ENCODE measurements at places on chromosomes 3 and 15.

GRCh38 chr3:194072097-194072428, 63.9 kb upstream of the HES1 start:
- peak; percentile 58 for DNase-seq

DNA sequence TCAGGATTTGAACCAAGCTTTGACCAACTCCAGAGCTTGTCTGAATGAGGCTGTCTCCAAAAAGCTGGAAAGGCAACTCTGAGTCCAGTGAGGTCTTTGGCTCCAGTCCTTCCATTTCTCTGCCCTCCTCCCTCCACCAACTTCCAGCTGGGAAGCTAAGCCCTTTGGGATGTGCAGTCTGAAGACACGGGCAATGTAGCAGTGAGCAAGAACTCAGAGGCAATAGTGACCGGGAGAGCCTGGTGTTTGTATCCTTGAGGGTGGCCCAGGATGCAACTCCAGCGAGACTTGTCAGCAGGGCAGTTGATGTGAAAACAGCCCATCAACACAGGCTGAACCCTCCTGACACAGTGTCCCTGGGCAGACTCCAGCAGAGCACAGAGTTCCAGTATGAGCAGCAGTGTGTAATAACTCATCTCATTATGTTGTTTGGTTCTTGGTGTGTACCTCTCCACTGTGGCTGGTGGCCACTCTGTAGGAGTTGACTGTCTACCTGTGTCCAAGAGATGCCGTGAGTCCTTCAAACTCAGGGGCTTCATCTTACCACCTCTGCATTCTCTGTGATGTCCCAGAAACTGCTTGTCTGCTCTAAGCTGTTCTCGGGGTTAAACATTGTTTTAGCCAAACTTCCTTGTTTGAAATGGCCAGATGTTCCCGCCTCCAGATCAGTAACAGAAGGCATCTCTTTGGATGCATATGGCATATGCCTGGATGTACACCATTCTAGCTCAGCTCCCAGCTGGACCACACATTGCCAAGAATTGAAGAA, 6.6 kb downstream of the CDCP1 start:
- no peak for DNase-seq

DNA sequence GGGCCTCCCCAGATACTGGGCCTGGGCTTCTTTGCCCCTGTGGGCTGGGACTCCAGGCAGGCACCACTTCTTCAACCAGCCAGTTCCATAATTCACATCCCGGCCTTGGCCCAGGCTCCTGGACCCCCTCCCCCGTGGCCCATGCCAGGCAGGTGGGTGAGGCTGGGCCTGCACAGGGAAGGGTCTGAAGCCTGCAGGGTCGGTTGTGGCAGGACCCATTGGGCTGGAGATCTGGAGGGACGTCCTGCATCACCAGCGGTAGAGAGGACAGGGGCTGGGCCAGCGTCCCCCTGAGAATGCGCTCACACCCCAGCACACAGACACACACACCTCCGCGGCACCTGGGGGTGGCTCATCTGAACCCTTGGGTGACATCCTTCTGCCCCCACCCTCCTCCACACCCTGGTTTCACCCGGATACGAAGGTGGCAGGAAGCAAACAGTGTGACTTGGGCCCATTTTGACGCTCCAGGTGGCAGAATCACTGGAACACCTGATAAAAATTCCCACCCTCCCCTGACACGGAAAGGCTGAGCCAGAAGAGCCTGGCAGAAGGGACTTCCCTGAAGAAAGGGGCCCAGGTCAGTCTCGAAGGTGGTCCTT, 15.4 kb downstream of the ZDHHC19 start:
- no peak for DNase-seq

GRCh38 chr3:36678216-36679013, 85.9 kb downstream of the DCLK3 start:
- no peak for DNase-seq

DNA sequence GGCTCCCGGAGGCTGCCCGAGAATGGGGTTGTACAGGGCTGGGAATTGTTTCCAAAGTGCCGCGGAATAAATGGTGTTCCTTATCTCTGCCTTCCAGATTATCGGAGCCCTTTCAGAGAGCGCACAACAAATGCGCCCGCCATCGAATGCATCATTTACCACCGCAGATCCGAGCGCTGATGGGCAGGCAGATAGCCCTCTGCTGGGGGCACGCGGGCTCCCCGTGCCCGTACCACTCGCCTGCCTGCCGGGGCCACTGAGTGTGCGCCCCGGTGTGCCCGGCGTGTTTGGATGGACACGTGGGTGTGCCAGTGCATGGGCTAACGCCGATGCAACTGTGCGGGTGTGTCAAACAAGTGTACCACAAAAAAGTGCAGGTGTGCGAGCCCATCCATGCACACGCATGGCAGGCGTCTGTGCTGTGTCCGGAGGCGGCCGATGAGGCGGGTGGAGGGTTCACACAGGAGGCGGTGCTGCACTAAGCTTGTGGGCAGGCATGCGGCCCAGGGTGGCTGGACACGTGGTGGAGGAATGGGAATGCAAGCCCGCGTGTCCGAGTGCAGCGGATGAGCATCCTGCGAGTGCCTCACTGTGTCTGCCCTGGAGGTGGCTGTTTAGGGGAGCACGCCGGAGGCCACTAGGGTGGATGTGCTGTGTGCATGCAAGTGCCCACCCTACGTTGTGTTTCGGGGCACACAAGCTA, 3.8 kb upstream of the GATA2 start:
- no peak for DNase-seq

- peak; percentile 85 for DNase-seq
Measured at GRCh38 chr15:101320501-101321052, 25.5 kb upstream of the SNRPA1 start.

GRCh38 chr3:116863822-116864589, 154.4 kb downstream of the TUSC7 start:
- peak; percentile 23 for DNase-seq

DNA sequence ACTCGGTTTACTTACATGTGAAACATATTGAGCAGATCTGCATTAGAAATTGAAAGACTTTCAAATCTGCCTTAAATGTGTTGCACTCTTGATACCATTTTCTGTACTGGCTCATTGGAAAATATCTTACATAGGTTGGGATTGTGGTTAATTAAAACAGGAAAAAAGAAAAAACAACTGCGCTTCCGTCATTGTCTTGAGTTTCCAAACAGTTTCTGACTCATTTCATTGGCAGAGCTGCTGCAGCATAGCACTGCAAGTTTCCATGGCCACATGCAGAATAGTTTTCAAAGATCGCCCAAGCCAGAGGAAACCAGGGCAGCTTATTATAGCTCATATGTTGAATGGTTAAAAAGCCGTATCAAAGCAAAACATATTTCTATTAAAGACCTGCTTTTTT, 446.6 kb upstream of the BCHE start:
- no peak for DNase-seq

GRCh38 chr3:196238612-196239560, 22.6 kb downstream of the SLC51A start:
- DNase-seq, result peak; percentile 60

DNA sequence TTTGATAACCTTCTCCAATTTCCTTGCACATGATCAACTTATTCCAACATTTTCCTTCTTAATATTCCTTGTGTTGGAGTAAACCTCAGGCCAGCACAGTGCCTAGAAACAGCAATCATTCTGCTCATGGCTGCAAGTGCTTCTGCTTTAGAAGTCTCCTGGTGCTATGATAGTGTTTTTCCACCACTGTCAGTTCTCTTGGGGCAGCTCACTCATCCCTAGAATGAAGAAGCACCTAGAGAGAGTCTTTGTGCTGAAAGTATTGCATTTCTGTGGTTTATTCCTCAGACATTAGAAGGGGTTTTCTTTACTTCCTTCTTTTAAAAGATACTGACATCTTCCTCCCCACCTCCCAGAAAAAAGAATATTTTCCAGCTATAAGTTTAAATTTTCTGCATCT, 183.5 kb downstream of the RYR3 start:
- DNase-seq, result no peak

GRCh38 chr3:33537133-33537532, 96.9 kb upstream of the UBP1 start:
- no peak for DNase-seq

GRCh38 chr3:112650482-112650881, 9.5 kb upstream of the CCDC80 start:
- no peak for DNase-seq

GRCh38 chr15:63601026-63601703, 4.0 kb downstream of the FBXL22 start:
- peak; percentile 23 for DNase-seq

DNA sequence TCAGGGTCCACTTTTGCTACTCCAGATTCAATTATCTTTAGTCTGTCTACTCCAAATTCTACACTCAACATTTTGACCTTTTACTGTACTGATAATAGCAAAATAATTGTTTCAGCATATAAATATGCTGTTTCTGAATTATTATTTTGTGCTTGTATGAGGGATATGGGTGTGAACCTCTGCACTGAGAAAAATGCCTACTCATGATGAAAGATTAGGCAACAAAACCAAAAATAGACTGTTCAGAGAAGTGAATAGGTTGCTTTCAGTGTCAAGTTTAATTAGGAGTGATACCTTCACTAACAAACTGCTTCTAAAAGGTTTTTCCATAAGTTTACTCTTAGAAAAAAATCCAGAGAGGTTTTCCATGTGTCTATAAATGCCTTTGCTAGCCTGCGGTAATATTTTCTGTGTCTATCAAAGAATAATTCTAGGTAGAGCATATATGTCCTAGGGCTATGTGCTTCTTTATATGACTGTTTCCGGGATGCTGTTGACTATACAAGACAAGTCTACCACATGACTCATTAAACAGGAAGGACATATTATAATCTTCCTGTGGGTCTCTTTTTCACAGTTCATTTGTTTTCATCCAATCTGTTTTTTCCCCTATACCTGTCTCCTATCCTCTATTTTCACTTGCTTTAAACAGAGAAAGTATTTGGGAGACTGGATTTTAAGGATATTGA, 218.5 kb upstream of the TTC14 start:
- no peak for DNase-seq

- DNase-seq, result no peak
Measured at GRCh38 chr3:168124791-168125190, 29.1 kb upstream of the GOLIM4 start.

- DNase-seq, result peak; percentile 82
Measured at GRCh38 chr3:116770815-116771450, 61.4 kb downstream of the TUSC7 start.

- no peak for DNase-seq
Measured at GRCh38 chr15:60722328-60723112, 243.6 kb upstream of the ICE2 start.

DNA sequence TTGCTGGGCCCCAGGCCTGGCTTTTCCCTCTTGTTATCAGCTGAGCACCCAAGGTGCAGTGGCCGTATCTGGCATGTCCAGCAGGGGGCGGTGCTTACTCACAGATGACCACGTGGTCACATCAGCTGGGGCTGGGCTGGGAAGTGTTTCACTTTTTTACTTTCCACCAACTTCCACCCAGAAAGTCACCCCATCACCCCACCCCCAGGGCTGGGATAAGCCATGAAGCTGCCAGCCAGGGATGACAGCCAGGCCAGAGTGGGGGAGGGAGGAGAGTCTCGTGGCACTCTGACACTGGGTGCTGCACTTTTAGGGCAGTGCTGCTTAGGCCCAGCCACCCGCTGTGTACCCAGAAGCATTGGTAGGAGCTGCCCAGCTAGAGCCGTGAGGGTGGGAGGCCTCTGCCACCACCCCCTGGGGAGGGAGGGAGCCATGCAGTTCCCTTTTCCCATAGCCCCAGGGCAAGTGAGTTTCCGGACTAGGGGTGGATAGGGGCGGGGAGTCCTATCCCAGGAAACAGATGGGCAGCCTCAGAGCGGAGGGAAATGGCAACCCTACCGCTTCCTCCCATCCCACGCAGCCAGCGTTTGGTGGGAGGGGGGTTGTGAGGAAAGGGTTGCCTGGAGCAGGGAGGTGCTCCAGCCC, 6.1 kb downstream of the PPCDC start:
- DNase-seq, result peak; percentile 97

GRCh38 chr15:48061605-48062004, 59.2 kb upstream of the SLC24A5 start:
- no peak for DNase-seq

DNA sequence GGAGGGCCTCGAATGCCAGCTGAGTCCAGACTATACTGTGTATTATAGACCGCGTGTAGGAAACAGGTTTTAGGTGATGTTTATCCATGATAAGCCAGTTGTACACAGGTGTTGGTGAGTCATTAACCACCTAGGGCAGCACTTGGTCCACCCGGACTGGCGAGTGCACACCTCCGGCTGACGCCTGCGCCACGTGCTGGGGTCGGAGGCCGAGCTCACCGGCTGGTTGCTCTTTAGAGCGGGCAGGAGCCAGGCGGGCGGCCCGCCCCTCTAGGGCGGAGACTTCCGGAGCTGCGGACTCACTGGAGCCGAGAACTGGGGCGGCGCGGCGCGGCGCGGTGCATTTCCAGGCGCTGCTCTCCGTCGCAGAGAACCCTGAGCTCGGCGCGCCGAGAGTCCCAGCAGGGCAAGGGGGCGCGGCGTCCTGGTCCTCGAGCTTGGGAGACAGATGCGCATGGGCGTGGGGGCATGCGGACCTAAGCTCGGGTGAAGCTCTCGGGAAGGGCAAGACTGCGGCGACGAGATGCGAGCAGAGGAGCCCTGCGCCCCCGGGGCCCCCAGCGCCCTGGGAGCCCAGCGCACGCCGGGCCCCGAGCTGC, at the start of gene ESYT3:
TSS of gene ESYT3 (plus strand) at position 341 of the 599 bp plus-strand sequence. CDS start at position 524, 183 bp downstream.
- DNase-seq, result peak; percentile 56

DNA sequence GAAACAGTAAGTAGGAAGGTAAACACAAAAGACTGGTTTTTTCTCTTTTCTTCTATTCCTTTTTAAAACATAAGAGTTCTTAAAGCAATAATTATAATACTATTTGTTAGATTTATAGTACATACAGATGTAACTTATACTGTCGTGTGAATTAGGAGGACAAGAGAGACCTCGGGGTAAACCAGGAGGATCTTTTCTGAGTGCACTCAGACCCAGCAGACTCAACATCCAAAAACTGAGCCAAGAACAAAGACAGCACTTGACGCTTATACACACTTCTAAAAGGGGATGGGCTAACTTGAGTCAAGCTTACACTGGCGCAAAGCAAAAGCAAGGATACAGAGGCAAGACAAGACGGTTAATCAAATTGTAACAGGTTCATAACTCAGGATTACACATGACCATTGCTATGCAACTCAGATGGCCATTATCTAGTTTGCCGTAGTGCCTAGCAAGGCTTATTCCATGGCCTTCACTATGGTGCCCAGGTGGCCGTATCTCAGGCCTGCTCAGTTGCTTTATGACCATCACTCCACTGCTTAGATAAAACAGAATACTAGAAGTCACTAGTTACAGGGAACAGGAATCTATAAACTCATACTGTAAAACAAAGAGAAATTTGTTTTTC, 18.6 kb downstream of the MTHFS start:
- DNase-seq, result no peak

GRCh38 chr3:84318273-84318809, 640.4 kb upstream of the CADM2 start:
- DNase-seq, result no peak

GRCh38 chr15:94206463-94207167, 24.7 kb upstream of the MCTP2 start:
- peak; percentile 91 for DNase-seq

- no peak for DNase-seq
Measured at GRCh38 chr3:131031660-131032059, 5.0 kb downstream of the NEK11 start.

GRCh38 chr3:79019137-79019923, 748.5 kb downstream of the ROBO1 start:
- DNase-seq, result peak; percentile 13
